Right hindlimb (tissue), 1 donor: ENCODE measurements at places on chromosomes 16 and 17.

- DNase-seq: no peak
Measured at GRCh38 chr17:76440751-76441362, 12.1 kb downstream of the UBE2O start.

DNA sequence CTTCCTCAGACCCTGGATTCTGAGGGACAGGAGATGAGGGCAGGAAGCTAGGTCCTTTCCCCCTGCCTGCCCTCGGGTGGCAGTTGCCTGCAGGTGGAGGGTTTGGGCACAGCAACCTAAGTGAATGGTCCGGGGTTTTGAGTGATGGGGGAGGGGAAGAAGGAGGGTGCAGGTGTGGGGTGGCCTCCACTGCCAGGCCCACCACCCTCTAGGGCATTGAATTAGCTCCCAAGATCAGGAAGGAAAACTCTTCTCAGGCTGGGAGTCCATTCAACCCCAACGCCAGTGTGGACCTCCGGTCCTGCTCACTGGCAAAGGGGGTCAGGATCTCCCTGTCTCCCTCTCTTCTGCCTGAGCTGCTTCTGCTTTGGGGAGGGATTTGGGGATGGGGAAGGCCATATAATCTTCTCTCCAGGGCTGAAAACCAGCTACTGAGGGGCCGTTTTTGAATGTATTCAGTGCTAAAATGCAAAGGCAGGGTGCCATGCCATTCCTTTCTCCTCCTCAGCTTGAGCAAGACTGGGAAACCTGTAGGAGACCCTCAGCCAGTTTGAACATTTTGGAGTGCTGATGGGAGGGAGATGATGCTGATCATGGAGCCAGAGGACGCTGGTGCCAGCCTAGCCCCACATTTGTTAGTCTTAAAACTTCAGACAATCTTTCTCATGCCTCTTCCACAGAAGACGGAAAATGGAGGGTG is 18.8 kb downstream of the GRB7 start:
- no peak for DNase-seq

- DNase-seq: no peak
Measured at GRCh38 chr17:21253646-21254441, 634 bp upstream of the NATD1 start.

DNA sequence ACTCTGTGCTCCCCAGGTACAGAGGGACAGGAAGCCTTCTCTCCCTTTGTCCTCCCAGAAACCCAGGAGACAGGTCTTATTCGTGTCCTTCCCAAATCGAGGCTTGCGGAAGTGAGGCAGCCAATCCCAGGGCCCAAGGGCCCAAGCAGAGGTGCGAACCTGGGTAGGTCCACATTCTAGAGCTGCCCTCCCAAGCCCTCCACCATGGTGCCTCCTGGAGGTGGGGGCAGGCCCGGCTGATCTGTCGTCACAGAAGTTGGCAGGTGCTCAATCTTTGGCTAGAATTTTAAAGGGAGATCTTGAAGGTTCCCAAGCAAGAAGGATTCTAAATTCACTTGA is 21.5 kb downstream of the MRC2 start:
- no peak for DNase-seq

DNA sequence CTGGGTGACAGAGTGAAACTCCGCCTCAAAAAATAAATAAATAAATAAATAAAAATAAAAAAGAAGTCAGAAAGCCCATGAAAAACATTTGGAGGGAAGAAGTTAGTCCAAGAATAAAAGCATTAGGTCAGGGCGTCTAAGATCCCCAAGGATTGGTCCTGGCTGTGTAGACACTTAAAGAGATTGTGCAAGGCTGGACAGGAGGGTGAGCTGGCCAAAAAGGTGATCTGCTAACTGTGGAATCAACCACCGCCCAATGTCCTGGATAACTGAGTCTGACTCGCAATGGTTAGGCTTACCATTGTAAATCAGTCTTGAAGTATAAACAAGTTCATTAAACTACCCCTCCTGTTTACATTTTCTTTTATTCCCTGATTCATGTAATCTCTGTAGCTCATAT is 8.8 kb upstream of the ABCA8 start:
- no peak for DNase-seq

GRCh38 chr16:50627419-50627818 is 53.7 kb downstream of the SNX20 start:
- peak; percentile 86 for DNase-seq

GRCh38 chr17:42116705-42117396 is 4.3 kb downstream of the KAT2A start:
- DNase-seq: peak; percentile 88

GRCh38 chr17:15378243-15378642 is 36.8 kb upstream of the TEKT3 start:
- DNase-seq: no peak

DNA sequence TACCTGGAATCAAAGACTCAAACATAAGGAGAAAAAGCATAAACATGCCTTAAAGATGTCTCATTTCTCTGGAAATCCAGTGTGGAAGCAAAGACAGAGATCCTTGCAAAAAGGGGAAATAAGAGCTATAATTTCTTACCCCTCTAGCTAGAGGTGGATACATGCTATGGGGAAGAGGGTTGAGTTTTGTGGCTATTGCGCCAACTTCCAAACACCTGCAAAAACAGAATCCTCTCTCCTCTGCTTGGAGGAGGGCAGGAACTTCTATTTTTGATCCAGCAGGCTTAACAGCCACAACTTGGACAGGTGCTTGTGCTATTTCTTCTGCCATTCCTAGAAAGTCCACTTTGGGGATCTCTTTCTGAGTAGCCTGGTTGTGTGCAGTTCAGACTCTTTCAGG is 21.5 kb upstream of the NUDT7 start:
- no peak for DNase-seq

GRCh38 chr17:7972131-7972785 is 30.2 kb upstream of the GUCY2D start:
- no peak for DNase-seq

- DNase-seq: no peak
Measured at GRCh38 chr17:77160875-77161530, 20.2 kb downstream of the SEC14L1 start.

- no peak for DNase-seq
Measured at GRCh38 chr16:1534021-1535020, 855 bp downstream of the TMEM204 start.

- DNase-seq: no peak
Measured at GRCh38 chr17:13740686-13741085, 139.0 kb upstream of the HS3ST3A1 start.

- no peak for DNase-seq
Measured at GRCh38 chr16:19809121-19809635, 75.5 kb downstream of the GPRC5B start.

DNA sequence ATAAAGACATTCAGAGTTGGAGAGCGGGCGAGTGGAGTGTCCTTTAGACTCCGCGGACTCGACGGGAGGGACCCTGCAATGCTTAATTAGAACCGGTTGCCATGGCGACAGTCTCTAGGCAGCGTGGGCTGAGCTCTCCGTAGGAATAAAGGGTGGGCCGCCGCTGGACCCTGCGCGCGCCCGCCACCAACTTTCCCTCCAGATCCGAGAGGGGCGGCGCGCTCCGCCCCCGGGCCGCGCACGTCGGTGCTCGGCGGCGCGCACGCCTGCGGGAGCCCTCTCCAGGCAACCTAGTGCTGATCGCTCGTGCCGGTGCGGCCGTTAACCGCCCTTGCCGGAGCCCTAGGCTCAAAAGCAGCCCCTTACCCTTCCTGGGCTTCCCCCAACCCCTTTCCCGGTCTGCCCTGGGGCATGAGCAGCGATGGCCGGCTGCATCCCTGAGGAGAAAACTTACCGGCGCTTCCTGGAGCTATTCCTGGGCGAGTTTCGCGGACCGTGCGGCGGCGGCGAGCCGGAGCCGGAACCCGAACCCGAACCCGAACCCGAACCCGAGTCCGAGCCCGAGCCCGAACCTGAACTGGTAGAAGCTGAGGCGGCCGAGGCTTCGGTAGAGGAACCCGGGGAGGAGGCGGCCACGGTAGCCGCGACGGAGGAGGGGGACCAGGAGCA is at the start of gene PPM1E:
Gene PPM1E (plus strand): TSS at position 278 of the 669 bp plus-strand sequence.
- DNase-seq: peak; percentile 80
